ENCODE measurements at places on chromosomes 5 and 9. TPM values are rescaled to one million over a fixed set of nuclear protein-coding genes. Genes with fewer than 3 reads are reported as not detected.

DNA sequence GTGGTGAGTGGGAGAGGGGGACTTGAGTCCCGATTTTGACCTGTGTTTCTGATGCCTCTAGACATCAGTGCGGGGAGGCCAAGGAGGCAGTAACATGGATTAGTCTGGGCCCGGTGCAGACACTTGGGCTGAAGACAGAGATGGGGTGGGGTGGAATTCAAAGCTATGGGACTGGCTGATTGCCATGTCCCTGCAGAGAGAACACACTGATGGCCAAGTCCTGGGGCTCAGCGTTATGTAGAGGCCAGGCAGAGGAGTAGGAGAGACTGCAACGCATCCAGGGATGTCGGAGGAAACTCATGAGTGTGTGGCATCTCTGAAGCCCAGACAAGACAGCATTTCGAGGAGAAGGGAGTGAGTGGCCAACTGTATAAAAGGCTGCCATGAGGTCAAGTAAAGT lies 30.1 kb downstream of the PSD2 start:
- no peak overlapping the region for H3K4me3 ChIP-seq
- no peak for DNase-seq
- H3K27me3 ChIP-seq: no peaks in the 10 kb centered on the region
- H3K36me3 ChIP-seq: no peaks in the 10 kb centered on the region
- H3K27ac ChIP-seq: no peak overlapping the region
- no peaks in the 10 kb centered on the region for H3K4me1 ChIP-seq

GMCL2 gene
- total RNA-seq: not detected

GRCh38 chr5:149657324-149657723 lies 72.8 kb upstream of the PPARGC1B start:
- no peak overlapping the region for H3K27ac ChIP-seq
- no peaks in the 10 kb centered on the region for H3K27me3 ChIP-seq
- DNase-seq: no peak

DNA sequence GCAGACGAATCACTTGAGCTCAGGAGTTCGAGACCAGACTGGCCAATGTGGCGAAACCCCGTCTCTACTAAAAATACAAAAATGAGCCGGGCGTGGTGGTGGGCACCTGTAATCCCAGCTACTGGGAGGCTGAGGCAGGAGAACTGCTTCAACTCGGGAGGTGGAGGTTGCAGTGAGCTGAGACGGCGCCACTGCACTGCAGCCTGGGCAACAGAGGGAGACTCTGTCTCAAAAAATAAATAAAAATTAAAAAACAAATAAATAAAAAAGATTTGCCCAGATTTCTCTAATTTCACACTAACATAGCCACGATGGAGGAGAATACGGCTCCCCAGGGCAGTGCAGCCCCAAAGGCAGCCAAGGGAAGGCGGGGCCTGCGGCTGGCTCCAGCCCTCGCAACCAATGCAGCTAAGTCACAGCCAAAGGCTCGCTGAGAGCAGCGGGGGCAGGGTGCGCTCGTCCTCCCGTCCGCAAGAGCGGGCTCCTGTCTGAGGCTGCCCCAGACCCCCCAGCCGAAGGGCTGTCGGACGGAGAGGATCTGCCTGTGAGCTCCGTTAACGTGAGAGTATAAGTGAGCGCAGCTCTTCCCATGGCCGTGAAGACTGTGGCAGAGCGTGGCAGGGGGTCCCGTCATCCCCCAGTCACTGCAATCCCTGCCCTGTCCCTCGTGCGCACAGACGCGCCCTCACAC lies 43.5 kb downstream of the SLC12A7 start:
- no peak overlapping the region for H3K4me3 ChIP-seq
- no peak for DNase-seq
- H3K36me3 ChIP-seq: peaks cover 2% of the 10 kb centered on the region
- no peak overlapping the region for H3K27ac ChIP-seq
- no peaks in the 10 kb centered on the region for H3K27me3 ChIP-seq
- H3K4me1 ChIP-seq: no peaks in the 10 kb centered on the region

DNA sequence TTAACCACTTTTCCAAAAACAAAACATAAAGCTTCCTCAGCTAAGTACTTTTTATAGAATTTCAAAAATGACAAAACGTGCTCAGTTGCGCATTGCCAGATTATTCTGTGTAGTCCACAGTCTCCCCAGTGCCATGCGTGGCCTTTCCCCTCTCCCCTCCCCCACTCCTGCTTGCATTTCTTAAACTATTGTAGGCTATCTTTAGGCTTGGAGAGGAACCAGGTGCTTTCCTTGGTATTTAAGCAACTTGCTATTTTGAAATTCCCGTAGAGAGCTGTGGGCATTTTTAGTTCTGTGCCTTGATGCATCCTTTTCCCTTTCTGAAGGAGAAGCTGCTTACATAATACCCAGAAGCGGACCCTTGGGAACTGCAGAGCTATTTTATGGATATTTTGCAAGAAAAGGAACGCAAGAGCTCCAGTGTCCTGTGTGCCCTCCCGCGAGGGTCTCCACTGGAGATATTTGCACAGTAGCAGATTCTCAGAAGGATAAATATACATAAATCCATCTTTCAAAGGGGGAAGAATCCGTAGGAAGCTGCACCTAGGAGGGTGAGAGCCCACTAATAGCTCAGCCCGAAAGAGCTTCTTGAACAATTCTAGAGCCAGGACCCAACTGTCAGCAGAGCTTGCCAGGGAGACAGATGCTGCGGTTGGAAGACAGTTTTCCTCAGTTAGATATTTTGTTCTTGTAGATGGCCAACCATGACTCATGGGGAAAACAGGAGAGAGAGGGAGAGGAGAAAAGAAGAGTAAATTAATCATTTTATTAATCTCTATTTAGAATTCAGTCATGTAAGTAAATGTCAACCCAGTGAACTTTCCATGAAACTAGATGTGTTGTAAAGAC lies 1298.3 kb upstream of the WWC1 start:
- no peaks in the 10 kb centered on the region for H3K4me1 ChIP-seq
- H3K27me3 ChIP-seq: no peaks in the 10 kb centered on the region
- no peaks in the 10 kb centered on the region for H3K36me3 ChIP-seq
- H3K4me3 ChIP-seq: no peak overlapping the region
- no peak overlapping the region for H3K27ac ChIP-seq

CSF2 gene
- not detected for total RNA-seq

MLANA gene
- not detected for total RNA-seq

DNA sequence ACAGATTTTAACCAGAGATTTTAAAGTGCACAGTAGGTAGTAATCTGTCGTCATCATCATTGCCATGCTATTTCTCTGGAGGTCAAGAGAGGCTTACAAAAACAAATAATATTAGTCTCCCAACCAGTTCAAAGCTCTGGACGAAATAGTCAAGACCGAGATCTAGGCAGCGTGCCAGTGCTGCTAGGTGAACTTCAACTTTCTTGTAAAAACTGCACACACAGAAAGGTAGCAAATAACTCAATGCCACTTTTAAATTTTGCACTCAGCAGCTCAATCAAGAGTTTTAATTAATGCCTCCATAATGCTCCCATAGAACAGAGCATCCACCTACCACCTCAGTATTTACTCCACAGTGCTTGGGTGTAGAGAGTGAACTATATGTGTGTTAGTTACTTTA lies 656.8 kb downstream of the IRX1 start:
- no peak overlapping the region for H3K4me3 ChIP-seq
- no peak for DNase-seq
- no peaks in the 10 kb centered on the region for H3K4me1 ChIP-seq
- no peaks in the 10 kb centered on the region for H3K36me3 ChIP-seq
- no peak overlapping the region for H3K27ac ChIP-seq

- no peak for DNase-seq
- peaks cover 9% of the 10 kb centered on the region for H3K36me3 ChIP-seq
- no peaks in the 10 kb centered on the region for H3K27me3 ChIP-seq
- no peaks in the 10 kb centered on the region for H3K4me1 ChIP-seq
- no peak overlapping the region for H3K4me3 ChIP-seq
These were observed 34.0 kb downstream of the IL6ST start for GRCh38 chr5:55960779-55961178.

- DNase-seq: peak; percentile 43
- H3K36me3 ChIP-seq: no peaks in the 10 kb centered on the region
- no peaks in the 10 kb centered on the region for H3K27me3 ChIP-seq
- peak overlapping the region; percentile 15 for H3K27ac ChIP-seq
- peak overlapping the region; percentile 69 for H3K4me3 ChIP-seq
These were observed 724 bp downstream of the MACROH2A1 start for GRCh38 chr5:135398160-135398854.

DNA sequence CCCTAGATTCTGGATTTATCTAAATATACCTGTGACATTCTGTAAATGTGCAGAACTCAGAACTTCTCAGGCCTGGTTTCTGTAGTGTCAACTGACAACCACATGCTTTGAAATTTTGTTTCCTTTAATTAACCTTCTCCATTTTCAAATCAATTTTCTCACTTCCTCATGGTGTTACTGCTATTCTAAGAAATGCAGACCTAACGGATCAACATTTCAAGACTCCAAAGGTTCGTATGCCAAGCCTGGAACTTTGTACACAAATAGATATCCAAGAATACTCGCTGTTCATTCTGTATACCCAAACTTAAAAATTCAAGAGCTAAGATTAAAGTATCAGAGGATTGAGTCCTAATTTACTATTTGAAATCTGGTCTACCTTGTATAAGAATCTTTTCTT lies 88.1 kb downstream of the SLC24A2 start:
- no peak overlapping the region for H3K27ac ChIP-seq
- no peaks in the 10 kb centered on the region for H3K36me3 ChIP-seq
- H3K4me1 ChIP-seq: no peaks in the 10 kb centered on the region
- H3K4me3 ChIP-seq: no peak overlapping the region
- no peaks in the 10 kb centered on the region for H3K27me3 ChIP-seq
- DNase-seq: no peak

DNA sequence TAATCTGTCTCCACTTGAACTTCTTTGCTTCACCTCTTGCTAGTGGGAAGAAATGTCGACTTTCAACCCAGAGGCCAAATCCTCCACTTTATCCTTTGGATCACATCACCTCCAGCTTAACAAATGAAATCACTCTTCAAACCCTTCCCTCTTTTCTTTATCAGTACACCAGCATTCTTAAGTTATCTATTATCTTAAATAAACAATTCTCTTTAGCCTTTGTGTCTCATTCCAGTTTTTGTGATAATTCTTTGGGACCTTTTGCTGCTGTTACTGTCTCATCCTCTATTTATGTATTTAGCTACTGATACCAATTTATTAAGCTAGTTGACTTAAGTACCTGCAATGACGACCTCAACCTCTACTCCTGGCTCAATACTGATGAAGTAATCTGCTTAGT lies 28.1 kb upstream of the FBN2 start:
- no peaks in the 10 kb centered on the region for H3K4me1 ChIP-seq
- H3K36me3 ChIP-seq: no peaks in the 10 kb centered on the region
- H3K27me3 ChIP-seq: no peaks in the 10 kb centered on the region
- DNase-seq: no peak
- no peak overlapping the region for H3K4me3 ChIP-seq

- peaks cover 6% of the 10 kb centered on the region for H3K27me3 ChIP-seq
- peaks cover 21% of the 10 kb centered on the region for H3K4me1 ChIP-seq
- no peak overlapping the region for H3K4me3 ChIP-seq
- DNase-seq: no peak
- H3K27ac ChIP-seq: no peak overlapping the region
These were observed 30.4 kb downstream of the C9orf50 start for GRCh38 chr9:129590466-129590865.

DNA sequence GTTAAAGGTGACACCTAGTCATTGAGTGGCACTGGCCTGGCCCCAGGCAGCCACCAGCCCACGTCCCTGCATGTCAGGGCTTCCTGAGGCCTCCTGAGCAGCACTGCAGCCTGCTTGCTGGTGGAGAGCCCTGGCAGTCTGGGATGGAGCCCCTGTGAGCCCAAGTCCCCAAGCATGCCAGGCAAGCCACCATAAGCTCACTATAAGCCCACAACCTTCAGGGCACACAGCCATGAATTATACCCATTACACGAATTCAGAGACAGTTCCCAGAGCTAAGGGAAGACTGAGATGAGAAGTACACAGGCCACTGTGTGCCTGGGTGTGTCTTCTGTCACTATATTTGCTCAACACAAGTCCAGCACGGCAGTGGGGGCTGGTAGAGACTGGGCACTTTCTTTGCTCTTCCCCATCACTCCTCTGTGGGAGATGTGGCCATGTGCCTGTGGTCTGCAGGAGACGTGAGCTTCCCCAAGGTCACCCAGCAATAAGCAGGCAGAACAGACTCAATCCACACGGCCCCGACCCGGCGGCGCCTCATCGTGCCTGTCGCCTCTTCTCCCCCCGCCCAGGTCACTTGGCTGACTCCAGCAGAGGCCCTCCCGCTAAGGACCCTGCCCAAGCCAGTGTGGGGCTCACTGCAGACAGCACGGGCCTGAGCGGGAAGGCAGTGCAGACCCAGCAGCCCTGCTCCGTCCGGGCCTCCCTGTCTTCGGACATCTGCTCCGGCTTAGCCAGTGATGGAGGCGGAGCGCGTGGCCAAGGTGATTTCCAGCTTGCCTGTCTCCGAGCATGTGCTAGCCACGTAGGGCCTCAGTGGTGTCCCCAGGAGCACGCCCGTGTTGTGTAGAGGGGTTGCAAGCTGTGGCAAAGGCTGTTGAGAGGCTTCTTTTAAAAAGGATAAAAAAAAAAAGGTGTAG lies 114.8 kb downstream of the WNK2 start:
- DNase-seq: no peak
- H3K4me3 ChIP-seq: no peak overlapping the region
- H3K27me3 ChIP-seq: peaks cover 40% of the 10 kb centered on the region
- H3K4me1 ChIP-seq: no peaks in the 10 kb centered on the region
- no peak overlapping the region for H3K27ac ChIP-seq

ANP32B gene
- total RNA-seq: 162 TPM

SYNPO gene
- 0.43 TPM for total RNA-seq

SPINK5 gene
- total RNA-seq: not detected

DNA sequence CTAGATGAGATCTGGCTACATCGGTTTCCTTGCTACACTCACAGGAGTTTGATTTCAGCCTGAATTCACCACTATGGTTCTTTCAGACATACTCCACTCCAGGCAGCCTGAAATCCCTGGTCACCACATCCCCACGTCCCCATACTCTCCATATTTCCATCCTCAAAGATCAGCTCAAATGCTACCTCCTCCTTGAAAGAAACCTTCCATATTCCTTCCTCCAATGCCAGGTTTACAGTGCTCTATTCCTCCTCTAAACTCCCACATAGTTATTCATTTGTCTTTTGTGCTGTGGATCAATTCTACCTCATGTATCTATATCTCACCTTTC lies 151.7 kb downstream of the GLIS3 start:
- no peak overlapping the region for H3K4me3 ChIP-seq
- DNase-seq: no peak
- no peaks in the 10 kb centered on the region for H3K36me3 ChIP-seq
- H3K4me1 ChIP-seq: no peaks in the 10 kb centered on the region
- no peaks in the 10 kb centered on the region for H3K27me3 ChIP-seq

DNA sequence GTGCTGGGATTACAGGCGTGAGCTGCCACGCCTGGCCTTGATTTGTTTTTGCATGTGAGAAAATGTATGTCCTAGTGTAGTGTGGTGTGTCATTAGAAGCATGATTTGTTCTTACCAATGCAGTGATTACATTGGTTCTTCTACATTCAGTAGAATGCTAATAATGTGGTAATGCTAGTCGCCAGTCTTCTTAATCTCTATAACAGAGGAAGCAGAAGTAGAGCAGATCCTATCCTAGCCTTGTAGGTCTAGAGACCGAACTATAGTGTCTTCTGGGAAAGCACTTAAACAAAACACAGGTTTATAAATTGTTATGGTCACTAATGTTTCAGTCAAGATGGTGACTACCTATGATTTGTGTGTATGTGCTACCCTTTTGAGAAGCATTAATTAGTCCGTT lies 197.5 kb upstream of the DMRT1 start:
- no peak overlapping the region for H3K27ac ChIP-seq
- no peaks in the 10 kb centered on the region for H3K27me3 ChIP-seq
- no peaks in the 10 kb centered on the region for H3K36me3 ChIP-seq
- H3K4me3 ChIP-seq: no peak overlapping the region
- H3K4me1 ChIP-seq: peaks cover 10% of the 10 kb centered on the region

GRCh38 chr9:137645211-137645610 lies 26.4 kb downstream of the EHMT1 start:
- DNase-seq: no peak
- no peak overlapping the region for H3K27ac ChIP-seq
- H3K4me3 ChIP-seq: no peak overlapping the region
- H3K36me3 ChIP-seq: peaks cover 20% of the 10 kb centered on the region
- H3K4me1 ChIP-seq: peaks cover 3% of the 10 kb centered on the region

CDKN2B gene
- 4.4 TPM for total RNA-seq

SLC1A1 gene
- 0.26 TPM for total RNA-seq

All from T-cell (primary cell).